ENCODE measurements at places on chromosomes 6 and 20.

- no peak for DNase-seq
These were observed 88.3 kb upstream of the COL21A1 start for GRCh38 chr6:56335726-56336125.

- peak; percentile 51 for DNase-seq
These were observed 17.0 kb downstream of the GPX5 start for GRCh38 chr6:28542440-28543296.

DNA sequence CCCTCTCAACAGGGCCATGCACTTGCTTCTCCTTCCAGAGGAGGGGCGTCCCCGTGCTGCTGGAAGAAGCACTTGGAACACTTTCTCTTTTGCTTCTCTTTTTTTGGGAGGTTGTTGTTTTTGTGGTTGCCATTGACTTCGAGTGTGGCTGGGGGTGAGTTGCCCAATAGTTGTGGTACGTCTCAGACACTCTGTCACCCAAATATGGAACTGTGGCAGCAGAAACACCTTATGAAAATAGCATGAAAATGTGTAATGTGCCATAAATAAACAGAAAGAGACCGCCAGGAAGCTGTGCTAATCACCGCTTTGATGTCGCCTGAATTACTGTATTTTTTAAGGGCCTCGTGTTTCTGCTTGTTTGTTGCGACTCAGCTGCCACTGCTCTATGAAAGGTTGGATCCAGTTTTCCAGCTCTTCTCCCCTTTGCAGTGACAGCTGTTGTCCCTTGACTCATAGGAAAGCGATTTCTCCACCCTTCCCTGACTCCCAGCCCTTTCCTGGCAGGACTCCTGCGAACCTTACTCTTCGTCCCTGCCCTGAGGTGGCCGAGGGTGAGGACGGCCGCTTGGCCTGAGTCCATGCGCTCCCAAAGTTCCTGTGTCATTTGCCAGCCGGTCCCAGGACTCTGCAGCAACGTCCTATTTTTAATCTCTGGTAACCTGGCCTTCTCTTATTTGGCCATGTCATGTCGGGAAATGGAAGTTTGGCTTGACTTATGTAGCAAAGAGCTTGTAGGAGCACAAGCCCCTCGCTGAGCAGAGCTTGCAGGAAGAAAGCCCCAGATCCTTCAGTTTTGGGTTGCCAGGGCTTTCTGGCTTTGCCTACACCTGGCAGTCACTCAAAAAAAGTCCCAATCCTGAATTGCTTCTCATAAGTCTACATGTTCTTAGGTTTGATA is 694.6 kb downstream of the QKI start:
- no peak for DNase-seq

- no peak for DNase-seq
These were observed 8.3 kb upstream of the PCMTD2 start for GRCh38 chr20:64247307-64247618.

- DNase-seq, result no peak
These were observed 58.2 kb upstream of the TNFAIP3 start for GRCh38 chr6:137808836-137809315.

- no peak for DNase-seq
These were observed 129.5 kb upstream of the ARG1 start for GRCh38 chr6:131443514-131443913.
